Amniotic stem cell (primary cell): ENCODE measurements at places on chromosomes 5 and 9.

GRCh38 chr5:41735213-41735612 is 135.0 kb downstream of the OXCT1 start:
- DNase-seq = no peak

DNA sequence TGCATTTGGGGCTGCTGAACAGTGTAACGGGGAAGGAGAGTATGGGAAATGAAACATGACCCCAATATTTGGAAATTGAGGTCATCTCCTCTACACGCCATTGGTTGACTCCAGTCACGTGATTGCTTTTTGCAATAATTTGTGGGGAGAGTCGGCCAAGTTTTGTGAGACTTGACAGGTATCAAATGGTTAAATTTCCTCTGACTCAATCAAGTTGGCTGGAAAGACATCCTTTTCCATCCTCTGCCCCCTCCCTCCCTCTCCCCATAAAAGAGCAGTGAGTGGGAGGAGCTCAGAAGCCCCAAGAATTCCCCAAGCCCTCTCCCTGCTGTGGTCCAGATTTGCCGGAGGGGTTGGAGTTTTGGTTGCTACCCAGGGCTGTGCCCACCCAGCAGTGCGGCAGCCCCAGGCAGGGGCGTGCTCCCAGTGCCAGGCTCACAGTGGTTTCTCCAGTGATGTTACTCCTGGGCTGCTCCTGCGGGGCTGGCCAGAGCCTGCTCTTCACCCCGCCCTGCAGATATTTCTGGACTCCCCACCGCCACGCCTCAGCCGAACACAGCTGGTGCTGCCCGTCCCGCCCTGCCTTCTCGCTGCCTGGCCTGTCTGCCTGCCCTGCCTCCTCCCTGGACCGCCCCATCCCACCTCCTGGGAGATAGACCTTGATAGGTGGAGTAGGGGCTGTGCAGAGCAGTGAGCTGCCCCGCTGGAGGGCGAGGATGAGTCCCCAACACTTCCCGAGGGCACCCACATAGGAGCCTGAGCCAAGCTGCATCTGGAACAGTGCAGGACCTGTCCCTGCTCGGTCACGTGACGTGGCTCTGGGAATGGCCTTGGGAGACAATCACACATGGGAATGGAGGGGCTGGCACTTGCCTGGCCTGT is 3.4 kb downstream of the COL5A1 start:
- DNase-seq = peak; percentile 92

DNA sequence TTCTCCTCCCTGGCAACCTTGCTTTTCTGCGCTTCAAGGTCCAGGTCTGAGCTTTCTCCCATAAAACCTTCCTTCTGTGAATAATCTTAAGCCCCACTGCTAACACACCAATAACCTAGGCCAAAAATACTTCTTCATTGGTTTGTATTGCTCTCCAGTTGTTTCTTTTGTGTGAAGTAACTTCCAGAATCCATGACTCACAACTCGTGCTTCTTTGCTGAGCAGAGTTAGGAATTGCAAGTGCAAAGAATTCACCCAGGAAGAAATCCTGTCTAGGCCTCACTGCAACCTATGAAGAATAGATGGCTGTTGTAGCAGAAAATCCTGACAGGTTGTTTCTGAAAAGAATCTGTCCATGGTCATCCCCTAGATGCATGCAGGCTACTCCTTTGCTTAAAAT is 295.7 kb downstream of the MED10 start:
- DNase-seq = no peak

GRCh38 chr5:39624268-39624886 is 199.6 kb upstream of the DAB2 start:
- DNase-seq = no peak

- DNase-seq = no peak
Observed at GRCh38 chr9:18849890-18850677, 182.9 kb downstream of the SAXO1 start.

GRCh38 chr5:180069589-180070247 is 1.8 kb downstream of the RNF130 start:
- no peak for DNase-seq

- no peak for DNase-seq
Observed at GRCh38 chr5:17087035-17087434, 130.4 kb upstream of the BASP1 start.

DNA sequence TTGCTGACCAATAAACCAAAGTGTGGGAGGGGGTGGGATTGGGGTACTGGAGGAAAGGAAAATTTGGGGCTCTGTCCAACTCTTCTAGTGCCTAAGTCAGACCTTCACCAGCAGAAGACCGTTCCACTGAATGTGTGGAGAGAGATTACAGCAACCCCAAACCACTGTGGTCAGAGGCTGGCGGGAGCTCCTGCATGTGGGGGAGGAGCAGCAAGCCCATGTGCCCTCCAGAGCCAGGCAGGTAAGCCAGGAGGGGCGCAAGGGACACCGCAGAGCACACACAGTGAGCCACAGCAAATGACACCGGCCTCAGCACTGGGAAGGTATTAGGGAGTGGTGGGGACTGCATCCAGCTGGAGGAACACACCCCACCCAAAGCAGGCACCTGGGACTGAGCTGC is 62.9 kb downstream of the SMIM23 start:
- no peak for DNase-seq

- DNase-seq = no peak
Observed at GRCh38 chr5:41083306-41083705, 12.2 kb upstream of the MROH2B start.

DNA sequence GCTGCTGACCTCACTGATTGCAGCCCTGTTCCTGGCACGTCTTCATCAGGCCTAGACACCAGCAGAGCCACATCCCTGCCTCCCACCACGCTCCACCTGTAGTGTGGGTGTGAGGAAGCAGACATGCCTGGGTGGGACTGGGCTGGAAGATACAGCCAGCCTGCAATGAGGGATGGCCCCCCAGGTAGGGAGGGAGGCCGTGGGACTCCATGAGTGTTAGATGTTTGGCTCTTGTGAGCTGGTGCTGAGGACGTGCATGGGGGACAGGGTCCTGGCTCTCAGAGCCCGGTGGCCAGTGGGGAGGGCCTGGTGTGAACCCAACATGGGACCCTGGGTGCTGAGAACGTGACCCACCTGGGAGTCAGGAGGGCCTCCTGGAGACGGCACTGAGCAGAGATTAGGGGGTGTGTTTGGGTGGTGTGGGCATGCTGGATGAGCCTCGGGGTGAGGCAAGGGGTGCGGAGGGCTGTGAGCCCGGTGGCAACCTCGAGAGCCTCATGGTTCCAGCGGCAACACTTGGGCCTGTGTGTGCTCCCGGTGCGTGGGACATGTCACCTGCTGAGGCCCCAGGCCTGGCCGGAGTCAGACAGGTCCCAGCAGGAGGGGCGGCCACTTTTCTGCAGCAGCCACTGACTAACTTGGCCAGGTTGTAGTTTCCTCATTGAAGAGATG is 87.6 kb downstream of the PHF2 start:
- no peak for DNase-seq

GRCh38 chr9:19788614-19789271 is at the start of gene SLC24A2:
Gene SLC24A2, minus strand, starts transcription at chr9:19789037.
- no peak for DNase-seq

DNA sequence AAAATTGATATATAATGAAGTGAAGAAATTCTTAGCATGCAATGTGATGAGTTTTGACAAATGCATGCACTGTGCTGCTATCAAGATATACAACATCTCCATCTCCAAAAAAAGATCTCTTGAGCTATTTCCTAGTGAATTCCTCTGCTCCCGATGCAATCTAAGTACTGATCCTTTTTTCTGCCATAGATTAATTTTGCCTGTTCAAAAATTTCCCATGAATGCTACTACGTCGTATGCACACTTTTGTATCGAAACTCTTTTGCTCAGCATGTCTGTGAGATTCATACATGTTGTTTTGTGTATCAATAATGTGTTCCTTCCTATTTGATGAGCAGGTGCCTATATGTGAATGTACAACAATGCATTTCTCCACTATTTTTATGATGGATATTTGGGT is 647.4 kb downstream of the MTRR start:
- no peak for DNase-seq

DNA sequence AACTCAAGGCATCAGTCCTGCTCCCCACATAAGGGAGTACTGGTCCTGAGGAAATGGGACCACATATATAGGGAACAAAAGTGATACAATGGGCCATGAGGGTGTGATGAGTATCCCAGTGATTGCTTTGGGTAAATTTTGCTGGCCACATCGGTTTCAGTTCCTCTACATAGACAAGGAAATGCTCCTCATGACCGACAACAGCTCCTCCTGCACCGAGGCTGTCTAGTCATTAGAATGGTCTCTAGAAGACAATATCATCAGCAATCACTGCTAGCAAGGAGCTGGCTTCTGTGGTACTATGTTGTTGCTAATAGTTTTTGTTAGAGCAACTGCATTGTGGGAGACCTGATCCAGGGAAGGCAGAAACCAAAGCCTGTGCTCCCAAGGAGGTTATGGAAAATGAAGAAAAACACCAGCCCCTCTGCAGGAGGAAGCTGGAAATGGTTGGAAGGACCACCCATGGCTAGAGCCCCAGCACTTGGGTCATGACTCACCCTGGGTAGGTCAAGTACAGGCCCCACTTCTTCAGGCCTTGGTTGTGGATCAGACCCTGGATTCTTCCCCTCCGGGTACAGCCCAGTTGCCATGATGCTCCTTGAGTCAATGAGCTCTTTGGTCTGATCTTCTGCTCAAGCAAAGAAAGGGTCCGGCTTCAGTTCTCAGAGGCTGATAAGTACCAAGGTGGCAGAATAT is 3.4 kb upstream of the CTSL start:
- DNase-seq = no peak

DNA sequence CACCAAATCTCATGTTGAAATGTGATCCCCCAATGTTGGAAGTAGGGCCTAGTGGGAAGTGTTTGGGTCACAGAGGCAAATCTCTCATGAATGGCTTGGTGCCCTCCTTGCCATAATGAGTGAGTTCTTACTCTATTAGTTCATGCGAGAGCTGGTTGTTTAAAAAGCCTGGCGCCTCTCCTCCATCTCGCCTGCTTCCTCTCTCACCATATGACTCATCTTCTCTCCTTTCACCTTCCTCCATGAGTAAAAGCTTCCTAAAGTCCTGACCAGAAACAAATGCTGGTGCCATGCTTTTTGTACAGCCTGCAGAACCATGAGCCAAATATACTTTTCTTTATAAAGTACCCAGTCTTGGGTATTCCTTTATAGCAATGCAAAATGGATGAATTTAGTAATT is 20.9 kb upstream of the ARHGAP26 start:
- DNase-seq = no peak

DNA sequence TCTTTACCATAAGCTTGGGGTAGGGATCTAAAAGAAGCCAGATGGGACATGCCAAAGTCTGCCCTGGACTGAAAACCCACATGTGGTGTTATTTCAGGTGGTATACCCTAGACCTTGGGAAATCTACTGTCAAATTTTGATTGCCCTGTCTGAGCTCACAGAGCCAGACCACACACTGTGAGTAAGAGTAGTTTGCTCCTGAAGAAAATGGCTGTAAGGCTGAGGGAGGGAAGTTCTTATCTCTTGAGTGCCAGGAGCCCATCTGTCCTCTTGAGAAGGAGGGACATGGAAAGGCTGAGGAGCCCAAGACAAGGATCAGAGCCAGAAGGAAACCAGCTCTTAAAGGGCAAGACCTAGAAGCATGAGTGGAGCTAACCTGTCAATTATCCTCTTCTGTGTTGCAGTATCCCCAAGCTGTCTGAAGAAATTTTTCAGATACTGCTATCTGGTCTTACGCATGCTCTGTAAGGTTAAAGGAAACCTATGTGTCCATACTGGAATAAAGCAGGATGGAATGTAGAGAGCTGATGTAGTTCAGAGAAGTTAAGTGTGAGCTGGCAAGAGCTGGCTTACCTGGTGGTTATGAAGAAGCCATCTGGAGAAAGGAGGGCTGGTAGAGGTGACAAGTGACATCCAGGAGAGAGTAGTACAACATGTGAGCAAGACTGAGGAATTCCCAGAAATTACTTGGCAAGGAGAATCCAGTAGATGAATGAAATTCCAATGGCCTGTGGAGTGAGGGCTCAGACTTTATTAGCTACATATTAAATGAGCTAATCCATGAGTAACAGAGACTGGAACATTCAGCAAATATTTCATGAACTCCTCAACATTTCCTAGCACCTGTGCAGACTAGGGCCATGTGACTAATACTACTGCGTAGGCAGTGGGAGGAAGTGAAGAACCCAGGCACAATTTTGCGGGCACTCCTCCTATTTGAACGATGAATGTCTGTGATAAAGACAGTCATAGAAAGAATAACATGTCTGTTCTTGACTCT is 389.1 kb upstream of the KIF2A start:
- no peak for DNase-seq

- no peak for DNase-seq
Observed at GRCh38 chr9:13786131-13786530, 506.6 kb upstream of the MPDZ start.

GRCh38 chr9:72333197-72333596 is 31.8 kb downstream of the ZFAND5 start:
- DNase-seq = no peak

GRCh38 chr5:82785456-82785855 is 291.7 kb downstream of the TMEM167A start:
- no peak for DNase-seq

GRCh38 chr9:120689860-120690259 is 24.4 kb downstream of the MEGF9 start:
- DNase-seq = no peak

DNA sequence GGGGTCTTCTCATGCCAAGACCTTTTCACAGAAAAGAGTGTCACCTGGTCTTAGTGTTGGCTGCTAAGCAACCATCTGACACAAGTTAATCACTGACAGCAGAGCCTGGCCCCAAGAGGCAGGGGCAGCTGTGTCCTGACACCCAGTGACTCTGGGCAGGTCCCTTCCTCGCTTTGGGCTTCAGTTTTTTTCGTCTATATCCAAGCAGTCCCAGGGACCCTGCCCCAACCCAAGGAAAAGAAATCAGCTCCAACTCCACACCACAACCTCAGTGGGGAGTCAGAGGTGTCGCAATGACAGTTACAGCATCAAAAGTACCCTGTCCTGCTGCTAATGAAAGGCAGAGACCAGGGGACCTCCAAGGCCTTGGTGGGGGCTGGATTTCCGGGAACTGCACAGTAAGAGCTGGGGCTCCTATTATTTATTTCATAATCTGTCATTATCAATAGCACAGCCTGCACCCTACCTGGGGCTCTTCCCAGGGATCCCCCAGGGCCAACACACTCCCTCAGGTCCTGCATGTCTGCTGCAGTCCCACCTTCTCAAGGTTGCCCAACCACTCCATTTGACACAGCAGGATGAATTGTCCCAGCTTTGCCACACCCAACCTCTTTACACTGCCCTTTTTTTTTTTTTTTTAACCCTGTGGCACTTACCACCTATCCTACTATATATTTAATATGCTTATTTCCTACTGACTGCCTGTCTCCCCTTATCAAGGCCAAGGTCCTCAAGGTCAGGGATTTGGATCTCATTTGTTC is 9.4 kb downstream of the ANKS6 start:
- no peak for DNase-seq

- DNase-seq = no peak
Observed at GRCh38 chr5:86070719-86071118, 547.0 kb upstream of the COX7C start.
